ENCODE measurements at places on chromosomes 5 and 9.
A peak's percentile ranks its signal among the peaks of the same experiment; 100 is the strongest.

- DNase-seq = no peak
Measured at GRCh38 chr5:149594206-149594895, 13.1 kb downstream of the ARHGEF37 start.

- DNase-seq = no peak
Measured at GRCh38 chr5:110896901-110897300, 158.1 kb downstream of the SLC25A46 start.

DNA sequence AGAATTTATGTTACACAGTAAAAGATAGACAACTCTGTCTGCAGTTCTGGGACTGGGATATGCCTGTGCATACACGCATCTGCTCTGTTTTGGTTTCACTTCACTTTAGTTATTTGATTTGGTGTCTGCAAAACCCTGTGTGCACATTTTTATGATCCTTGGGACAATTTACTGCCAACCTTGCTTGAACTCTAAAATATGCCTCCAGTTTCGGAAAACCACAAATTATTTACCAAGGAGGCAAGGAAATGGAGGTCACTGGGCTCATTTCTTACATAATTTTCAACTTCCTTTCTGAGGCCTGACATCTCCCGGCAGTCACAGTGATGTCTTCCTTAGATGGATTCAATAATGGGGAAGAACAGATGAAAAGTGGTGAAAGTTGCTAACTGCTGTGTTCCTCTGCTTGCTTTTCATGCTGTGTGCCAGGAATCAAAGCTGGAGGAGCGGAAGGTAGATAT is 61.2 kb upstream of the TAF11L2 start:
- no peak for DNase-seq

- DNase-seq = no peak
Measured at GRCh38 chr5:140795259-140795641, 598 bp downstream of the PCDHA2 start.

DNA sequence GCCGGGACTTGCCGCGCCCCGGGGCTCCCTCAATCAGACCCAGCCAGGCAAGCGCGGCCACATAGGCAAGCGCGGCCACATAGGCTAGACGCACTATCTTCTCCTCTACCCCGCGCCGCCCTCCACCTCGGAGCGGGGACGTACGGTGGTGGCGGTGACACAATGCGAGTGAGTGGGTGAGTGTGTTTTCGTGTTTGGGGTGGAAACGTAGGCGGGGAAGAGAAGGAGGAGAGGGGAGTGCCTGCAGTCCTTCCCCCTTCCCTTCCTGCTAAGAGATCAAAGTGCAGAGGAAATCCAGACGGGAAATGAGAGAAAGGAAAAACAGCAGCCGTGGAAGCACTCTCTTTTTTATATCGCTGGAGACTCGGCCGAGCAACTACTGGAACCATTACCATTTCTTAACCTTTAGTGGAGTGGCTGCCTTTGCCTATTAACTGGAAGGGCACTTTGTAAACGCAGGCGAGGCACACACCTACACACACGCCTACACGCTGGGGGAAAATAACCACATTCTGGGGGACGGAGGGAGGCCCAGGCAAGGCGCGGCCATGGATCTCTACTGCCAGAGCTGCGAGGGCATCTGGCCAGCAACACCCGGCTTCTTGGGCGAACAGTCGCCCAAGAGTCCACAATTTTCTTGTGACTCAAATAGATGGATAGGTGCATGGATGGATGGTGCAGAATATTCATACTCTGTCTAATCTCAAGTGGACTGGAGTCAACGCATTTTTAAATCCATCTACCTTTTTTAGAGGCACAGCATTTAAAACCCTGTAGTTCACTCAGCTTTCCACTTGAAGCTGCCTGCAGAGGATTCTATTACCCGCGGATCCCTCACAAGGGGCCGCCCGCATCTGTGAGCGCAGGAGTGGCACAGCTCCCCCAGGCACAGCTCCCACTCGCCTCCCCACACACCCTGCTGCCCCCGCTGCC is 2.1 kb downstream of the EDIL3 start:
- DNase-seq = no peak

GRCh38 chr9:108579757-108580439 is 275.9 kb downstream of the ACTL7B start:
- no peak for DNase-seq

GRCh38 chr9:126095546-126096190 is 231.0 kb upstream of the MVB12B start:
- DNase-seq = no peak

DNA sequence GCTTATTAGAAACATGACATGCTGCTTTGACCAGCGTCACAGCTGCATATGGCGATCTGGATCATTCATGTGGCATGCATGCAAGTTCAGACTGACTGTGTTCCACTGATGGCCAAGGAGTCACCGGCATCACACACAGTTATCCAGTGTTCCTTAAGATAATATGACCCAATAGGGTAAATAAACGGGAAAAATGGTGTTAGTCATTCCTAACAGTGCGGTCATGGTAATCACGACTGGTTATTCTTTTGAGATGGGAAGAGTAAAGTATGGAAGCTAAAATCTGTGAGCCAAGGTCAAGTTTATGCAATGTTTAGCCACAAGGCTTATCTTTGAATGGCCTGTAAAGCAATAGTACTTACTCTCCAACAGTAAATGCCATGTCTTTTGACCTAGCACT is 29.3 kb upstream of the LVRN start:
- no peak for DNase-seq

- DNase-seq = no peak
Measured at GRCh38 chr5:132481596-132482211, 8.9 kb downstream of the IRF1 start.

DNA sequence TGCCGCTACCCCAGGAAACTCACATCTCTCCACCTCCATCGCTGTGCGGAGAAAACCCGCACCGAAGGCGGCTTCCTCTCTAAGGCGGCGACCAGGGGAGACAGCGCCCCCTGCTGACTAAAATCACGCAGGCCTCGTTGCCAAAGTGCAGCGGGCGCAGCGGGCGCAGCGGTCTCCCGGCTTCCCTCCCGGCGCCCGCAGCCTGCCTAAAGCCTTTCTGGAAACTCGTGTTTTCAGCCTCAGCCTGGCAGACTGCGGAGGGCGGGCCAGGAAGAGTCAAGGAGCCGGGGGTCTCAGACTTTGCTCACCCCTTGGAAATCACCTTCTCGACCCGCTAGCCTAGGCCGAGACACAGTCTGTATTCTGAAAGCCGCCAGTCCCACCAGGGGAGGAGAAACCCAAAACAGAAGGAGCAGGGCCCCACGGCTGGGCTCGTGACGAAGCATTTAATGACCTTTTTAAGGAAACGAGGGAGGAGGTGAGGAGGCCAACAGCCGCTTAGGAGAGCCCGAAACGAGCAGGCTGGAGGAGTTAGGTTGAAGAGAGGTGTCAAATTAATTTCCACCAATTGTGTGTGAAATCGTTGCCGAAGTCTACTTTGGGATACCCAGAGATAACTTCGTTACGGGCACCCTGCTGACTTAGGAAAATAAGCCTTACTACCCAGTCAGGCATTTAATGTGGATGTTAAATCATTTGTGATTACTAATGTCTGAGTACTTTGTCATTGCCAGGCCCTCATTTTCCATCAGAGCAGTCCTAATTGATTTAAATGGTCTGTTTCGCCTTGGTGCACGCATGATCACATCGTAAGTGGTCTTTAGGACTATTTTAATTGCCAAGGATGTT is 7.3 kb upstream of the FOXB2 start:
- DNase-seq = peak; percentile 22

DNA sequence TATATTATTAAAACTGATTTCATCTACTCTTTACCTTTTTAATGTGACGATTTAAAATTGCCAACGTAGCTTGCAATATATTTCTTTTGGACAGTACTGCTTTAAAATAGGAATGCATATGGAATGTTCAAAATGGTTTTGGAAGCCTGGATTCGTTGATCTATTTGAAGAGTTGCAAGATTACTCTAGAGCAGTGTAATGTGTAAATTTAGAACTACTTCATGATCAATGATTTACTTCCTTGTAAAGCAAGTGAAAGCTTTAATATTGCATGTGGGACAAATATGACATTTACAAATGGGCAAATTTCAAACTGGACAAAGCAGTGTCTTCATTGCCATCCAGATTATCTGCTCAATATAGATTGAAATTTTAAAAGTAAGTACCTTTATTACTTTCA is 38.3 kb downstream of the PARP8 start:
- DNase-seq = no peak

- DNase-seq = no peak
Measured at GRCh38 chr9:91282292-91282691, 79.4 kb downstream of the AUH start.

DNA sequence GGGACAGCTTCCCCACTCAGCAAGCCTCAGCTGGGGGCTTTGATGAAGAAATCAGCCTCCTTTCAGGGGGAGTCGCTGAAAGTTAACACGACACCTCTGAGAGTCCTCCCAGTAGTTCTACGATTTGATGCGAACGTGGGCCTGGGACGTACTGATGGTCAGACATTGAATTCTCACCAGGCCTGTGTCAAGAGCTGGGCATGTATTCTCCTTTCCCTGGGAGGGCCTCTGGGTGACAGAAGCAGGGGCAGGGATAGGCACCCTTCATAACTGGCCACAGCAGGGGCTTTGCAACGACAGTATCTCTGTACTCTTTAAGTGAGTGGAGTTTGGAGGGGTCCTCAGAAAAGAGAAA is 15.6 kb upstream of the COL5A1 start:
- DNase-seq = no peak

DNA sequence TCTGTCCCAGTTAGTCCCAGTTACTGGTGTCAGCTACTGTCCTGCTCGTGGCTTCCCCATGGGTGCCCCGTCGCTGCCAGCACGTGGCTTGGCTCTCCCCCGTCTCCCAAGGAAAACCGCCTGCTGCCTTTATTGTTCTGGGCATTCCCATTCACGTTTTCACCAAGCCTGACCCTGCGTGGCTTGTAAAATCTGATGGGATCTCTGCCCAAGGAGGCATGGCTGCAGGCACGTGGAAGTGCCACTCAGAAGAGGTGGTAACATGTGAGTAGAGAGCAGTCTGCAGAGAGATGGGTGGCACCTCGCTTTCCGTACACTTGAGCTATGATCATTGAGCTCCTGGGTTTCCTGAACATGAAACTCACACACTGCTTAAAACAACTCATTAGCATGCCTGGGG is 429.2 kb upstream of the KLF4 start:
- no peak for DNase-seq

DNA sequence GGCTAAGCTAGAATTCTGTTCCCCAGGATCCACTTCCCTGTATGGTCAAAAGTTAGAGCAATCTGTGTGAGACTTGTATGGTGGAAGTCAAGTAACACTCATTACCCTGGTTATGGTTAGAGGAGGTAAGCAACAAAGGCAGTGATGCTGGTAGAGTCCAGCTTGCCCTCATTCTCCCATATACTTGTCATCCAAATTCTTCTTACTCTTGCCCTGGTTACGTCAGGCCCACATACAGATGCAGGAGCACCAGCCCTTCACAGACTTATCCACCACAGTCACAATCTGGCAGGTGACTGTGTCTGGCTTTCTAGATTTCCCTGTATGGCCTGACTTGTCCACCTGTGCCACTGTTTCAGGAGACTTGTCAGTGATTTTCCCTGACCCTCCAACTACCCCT is 35.4 kb downstream of the PGGT1B start:
- no peak for DNase-seq

DNA sequence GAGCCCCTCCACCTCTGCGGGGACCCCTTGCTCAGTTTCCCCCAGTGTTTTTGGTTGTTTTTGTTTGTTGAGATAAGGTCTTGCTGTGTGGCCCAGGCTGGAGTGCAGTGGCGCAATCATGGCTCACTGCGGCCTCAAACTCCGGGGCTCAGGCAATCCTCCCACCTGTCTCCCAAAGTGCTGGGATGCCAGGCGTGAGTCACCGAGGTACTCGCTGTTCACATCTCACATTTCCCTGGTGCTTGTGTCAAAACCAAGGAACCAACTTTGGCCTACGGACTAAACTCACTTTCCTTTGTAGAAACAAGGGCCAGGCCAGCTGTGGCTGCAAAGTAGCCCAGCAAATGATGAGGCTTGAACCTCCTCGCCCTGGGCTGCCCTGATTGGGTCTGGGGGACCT is 9.7 kb upstream of the AJM1 start:
- no peak for DNase-seq

- no peak for DNase-seq
Measured at GRCh38 chr9:76114144-76114543, 223.7 kb downstream of the PCSK5 start.

- no peak for DNase-seq
Measured at GRCh38 chr5:73624888-73625287, 1.1 kb upstream of the ARHGEF28 start.

- no peak for DNase-seq
Measured at GRCh38 chr9:1701113-1701512, 314.0 kb upstream of the SMARCA2 start.

DNA sequence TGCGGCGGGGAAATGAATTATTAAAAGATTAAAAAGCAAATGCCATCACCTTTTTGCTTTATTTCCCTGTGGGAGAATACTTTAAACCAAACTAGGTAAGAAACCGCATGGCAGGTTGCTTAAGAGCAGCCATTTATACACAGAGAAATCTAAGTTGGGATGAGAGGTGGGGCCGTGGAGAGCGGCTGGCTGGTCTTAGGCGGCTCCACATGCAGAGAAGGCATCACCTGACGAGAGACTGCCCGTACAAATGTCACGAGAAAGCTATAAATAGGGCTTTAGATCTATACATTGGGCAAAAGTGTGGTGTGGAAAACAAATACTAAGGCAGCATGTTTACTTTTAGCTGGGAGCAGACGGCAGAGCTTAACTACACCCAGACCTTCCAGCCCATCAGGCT is 39.4 kb downstream of the MED27 start:
- DNase-seq = no peak

DNA sequence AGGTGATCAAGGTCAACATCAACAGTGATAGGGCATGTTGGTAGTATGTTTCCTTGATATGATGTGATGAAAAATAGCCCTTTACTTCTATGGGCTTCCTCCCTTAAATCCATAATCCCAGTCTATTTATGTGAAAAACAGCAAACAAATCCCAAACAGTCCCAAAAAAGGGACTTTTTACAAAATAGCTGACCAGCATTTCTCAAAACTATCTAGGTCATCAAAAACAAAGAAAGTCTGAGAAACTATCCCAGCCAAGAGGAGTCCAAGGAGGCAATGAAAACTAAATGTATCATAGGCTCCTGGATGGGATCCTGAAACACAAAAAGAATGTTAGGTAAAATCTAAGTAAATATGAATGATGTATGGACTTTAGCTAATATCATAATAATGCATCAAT is 71.2 kb downstream of the MARCHF3 start:
- DNase-seq = no peak

DNA sequence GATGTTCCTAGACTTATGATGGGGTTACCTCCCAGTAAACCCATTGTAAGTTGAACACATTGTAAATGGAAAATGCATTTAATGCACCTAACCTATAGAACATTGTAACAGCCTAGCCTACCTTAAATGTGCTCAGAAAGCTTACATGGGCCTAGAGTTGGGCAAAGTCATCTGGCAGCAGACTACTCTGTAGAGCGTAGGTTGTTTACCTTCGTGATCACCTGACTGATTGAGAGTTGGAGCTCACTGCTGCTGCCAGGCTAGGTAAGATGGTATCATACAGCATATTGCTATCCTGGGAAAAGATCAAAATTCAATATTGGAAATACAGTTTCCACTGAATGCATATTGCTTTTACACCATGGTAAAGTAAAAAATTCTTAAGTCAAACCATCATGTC is 95.4 kb downstream of the HTR4 start:
- no peak for DNase-seq

GRCh38 chr5:62376064-62376463 is 27.6 kb downstream of the DIMT1 start:
- DNase-seq = no peak
